HCT116 (cell line): ENCODE measurements at places on chromosomes 2 and 18. TPM values are rescaled to one million over a fixed set of nuclear protein-coding genes. Genes with fewer than 3 reads are reported as not detected.

The MAP3K19 gene
- total RNA-seq, result not detected

The TYMS gene
- 245 TPM for total RNA-seq

The SOCS6 gene
- total RNA-seq, result 53.4 TPM

GRCh38 chr2:65605058-65605742, 172.8 kb upstream of the SPRED2 start:
- no peak for DNase-seq

- DNase-seq, result no peak
Observed at GRCh38 chr18:78722929-78723710, 256.5 kb upstream of the SALL3 start.

GRCh38 chr2:46394649-46395510, 84.5 kb upstream of the TMEM247 start:
- DNase-seq, result no peak

GRCh38 chr2:160345071-160345764, 145.1 kb upstream of the ITGB6 start:
- DNase-seq, result no peak
